ENCODE measurements at places on chromosomes 7 and 10.

GRCh38 chr10:48391994-48392393 is 85.5 kb downstream of the MAPK8 start:
- no peak for DNase-seq

DNA sequence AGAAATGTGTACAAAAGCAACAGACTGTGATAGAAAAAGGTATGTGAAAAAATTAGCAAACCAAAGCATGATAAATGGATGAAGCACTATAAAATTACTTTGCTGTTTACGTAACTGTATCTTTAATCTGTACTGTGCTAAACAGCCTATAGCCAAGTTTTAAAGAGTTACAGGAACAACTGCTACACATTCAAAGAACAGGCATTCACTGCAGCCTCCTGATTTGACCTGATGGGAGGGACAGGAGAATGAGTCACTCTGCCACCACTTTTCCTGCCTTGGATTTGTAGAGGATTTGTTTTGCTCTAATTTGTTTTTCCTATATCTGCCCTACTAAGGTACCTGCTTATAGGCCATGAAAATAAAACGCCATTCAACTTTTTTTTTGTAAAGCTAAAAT is 116.1 kb downstream of the FANK1 start:
- DNase-seq: peak; percentile 36

- peak; percentile 43 for DNase-seq
Measured at GRCh38 chr7:139231513-139232376, 708 bp downstream of the UBN2 start.

DNA sequence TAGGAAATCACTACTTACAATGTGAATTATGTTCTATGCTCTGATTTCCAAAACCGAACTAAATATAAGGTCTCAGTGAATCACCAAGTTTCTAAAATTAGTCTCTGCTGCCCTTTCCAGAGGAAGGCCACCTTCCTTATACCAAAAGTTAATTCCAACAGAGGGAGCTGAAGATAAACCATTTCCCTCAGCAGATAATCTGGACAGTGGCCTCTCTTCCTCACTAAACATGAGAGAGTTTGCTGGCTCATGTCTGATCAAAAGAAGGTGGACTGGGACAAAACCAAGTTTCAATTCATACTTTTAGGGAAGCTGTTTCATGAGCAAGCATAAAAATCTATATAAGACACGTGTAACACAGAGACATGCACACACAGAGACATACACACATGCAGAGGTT is 6.4 kb downstream of the FEZF1 start:
- no peak for DNase-seq

- DNase-seq: no peak
Measured at GRCh38 chr10:24853661-24854060, 98.7 kb downstream of the PRTFDC1 start.

DNA sequence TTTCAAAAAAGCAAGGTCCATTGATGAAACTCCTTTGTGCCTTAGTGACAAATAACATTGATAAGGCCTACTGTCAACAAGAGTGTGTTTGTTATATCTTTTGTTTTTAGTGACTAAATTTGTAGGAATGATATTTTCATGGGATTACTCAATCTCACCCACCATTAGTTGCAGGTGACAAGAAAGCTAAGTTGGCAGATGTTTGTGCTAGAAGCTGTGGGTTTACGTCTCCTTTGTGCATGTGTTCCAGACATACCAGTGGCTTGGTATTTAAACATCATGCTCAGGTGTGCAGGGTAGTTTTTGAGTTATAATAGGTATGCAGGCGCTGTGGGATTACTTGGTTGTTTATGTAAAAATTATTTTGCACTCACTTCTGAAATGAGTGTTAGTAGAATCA is 178.6 kb downstream of the ANKRD30A start:
- no peak for DNase-seq

- no peak for DNase-seq
Measured at GRCh38 chr10:78543749-78544362, 510.2 kb downstream of the RPS24 start.

- DNase-seq: no peak
Measured at GRCh38 chr7:14219125-14219524, 229.7 kb upstream of the ETV1 start.

GRCh38 chr7:50330254-50330653 is 25.7 kb downstream of the IKZF1 start:
- no peak for DNase-seq

DNA sequence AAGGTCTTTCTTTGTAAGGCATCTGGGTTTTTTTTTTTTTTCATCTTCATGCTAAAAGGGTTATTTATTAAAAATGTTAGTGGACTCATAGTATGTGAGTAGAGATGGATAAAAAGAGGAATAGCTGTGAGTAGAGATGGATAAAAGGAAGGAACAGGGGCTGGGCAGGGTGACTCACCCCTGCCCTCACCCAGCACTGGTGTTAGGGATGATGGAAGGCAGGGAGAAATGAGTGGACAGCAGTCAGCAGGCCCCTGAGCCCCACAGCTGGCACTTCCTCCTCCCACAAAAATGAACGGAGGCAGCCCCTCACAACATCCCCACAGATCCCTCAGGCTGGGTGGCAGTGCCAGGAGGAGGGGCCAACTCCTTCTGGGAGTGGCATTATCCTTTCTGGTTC is 39.3 kb downstream of the ANTXRL start:
- no peak for DNase-seq

DNA sequence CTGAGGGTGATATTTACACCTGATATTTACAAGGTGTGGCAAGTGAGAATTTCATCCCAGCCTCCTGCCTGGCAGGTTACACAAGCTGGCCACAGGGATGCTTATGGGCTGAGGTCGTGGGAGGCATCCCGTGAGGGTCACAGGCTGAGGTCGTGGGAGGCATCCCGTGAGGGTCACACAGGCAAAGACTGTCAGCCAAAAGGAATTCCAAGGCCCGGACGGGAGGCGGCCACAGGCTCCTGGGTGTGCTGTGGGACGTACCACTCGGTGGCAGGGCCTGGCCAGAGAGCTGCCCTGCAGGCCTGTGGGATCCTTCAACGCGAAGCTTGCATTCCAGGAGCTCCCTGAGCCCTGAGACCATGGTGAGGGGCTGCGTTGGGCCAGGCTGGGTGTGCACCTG is 460.6 kb downstream of the DNAJB6 start:
- DNase-seq: no peak

DNA sequence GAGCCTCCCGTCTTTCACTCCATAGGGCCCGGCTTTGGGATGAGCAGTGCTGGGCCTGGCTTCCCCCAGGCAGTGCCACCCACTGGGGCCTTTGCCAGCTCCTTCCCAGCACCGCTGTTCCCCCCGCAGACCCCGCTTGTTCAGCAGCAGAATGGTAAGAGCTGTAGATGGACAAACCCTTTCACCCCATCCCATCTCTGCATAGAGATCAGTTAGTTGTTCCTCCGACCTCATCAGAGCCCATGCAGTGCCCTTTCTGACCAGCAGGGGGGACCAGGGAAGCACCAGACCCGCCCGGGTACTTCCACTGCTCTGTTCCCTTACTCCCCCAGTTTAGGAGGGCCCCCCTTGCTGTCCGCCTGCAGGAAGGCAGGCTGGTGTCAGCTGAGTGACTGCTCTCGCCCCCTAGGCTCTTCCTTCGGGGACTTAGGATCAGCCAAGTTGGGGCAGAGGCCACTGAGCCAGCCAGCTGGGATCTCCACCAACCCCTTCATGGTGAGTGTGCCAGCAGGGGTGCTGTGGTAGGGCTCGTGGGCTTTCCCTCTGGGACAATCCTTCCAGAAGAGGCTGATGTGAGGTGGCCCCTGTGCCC is 9.8 kb downstream of the SAP25 start:
- peak; percentile 89 for DNase-seq

GRCh38 chr7:26865094-26865388 is 651 bp upstream of the SKAP2 start:
- DNase-seq: peak; percentile 41

DNA sequence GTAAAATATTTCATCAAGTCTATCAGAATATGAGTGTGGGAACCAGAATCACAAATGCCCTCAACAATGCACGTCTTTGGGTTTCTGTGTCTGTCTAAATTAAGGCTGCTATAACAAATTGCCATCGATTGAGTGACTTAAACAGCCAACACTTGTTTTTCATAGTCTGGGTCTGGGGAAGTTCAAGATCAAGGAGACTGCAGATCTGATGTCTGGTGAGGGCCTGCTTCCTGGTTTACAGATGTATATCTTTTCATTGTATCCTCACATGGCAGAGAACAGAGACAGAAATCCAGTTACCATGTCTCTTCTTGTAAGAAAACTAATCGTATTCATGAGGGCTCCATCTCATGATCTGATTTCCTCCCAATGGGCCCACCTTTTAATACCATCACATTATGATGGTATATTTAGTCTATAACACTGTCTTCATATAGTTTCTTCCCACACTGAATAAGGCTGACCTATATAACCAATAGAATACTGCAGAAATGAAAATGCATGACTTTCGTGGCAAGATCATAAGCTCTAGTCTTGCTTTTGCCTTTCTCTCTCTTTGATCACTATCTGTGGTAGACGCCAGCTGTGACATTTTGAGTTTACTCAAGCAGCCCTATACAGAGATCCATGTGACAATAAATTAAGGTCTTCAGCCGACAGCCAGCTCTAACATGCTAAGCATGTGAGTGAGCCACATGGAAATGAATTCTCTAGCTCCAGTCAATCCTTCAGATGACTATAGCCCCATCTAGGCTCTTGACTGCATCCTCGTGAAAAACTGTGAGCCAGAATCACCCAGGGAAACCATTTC is 51.9 kb downstream of the THSD7A start:
- DNase-seq: no peak

- DNase-seq: no peak
Measured at GRCh38 chr10:124681626-124682552, 62.3 kb downstream of the FAM53B start.

DNA sequence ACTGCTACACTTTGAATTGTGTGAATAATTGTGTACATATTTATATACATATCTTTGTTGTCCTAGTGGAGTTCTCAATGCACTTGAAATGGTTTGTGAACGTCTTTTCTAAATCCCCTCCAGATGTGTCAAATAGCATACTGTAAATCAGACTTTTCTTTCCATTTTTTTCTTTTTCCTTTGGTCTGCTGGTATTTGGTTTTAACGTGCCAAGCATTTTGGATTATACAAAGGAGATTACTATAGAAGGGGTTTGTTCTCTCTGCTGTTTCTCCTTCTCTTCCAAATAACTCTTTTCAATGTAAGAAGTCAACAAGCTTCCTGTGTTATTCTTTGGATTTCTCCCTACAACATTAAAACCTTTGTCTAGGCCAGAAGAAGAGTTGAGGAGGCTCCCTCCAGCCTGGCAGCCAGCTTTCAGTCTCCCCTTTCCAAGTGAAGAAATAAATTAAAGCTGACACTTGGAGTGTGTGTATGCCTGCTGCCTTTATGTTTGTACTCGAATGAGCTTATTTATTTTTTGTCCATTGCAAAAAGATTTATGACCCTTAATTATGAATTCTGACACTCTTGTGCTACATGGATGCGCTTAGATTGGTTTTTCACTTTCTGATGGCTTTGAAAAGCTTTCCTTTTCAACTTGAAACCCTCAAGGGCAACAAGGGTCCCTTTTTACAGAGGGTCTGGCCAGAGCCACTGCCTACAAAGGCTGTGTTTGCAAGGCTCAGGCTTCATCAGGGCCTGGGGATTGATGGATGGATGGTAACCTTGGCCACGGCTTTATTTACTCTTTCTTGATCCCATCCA is 107.8 kb downstream of the RAB18 start:
- DNase-seq: no peak

DNA sequence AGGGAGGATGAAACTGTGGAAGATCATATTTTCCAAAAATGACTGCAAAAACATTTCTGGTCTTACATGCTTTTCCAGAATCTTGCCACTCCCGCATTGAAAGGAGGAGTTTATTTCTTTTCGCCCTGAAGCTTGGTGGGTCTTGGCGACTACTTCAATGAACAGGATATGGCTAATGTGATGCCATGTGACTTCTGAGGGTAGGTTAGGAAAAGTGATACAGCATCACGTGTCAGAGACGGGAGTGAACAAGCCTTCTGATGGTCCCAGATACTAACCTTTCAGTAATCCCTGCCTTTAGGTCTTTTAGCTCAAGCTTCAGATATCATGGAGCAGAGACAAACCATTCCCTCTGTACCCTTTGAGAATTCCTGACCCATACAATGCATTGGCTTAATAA is 192.2 kb upstream of the HPS1 start:
- DNase-seq: no peak

- no peak for DNase-seq
Measured at GRCh38 chr10:77630507-77630848, 7.1 kb downstream of the KCNMA1 start.

- DNase-seq: peak; percentile 97
Measured at GRCh38 chr10:72320676-72321247, 34.0 kb downstream of the DNAJB12 start.

DNA sequence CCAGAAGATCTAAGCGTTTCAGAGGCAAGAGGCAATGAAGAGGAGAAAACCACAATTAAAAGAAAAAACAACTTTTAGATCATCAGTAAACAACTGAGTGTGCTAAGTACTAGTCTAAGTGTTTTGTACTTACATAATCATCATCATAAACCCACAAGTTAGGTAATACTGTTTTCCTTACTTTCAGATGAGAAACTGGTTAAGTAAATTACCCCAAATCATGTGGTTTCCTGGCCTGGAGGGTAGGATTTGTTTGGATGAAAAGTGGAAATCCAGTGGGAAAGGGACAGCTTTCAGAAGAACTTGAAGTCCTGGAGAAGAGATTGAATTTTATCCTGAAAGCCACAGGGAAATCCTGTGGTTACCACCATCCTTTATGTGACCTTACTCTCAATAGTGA is 463.3 kb downstream of the LRMDA start:
- no peak for DNase-seq

GRCh38 chr7:102149416-102149815 is 137.3 kb upstream of the SH2B2 start:
- DNase-seq: no peak

- no peak for DNase-seq
Measured at GRCh38 chr7:94095316-94096009, 91.3 kb upstream of the BET1 start.

DNA sequence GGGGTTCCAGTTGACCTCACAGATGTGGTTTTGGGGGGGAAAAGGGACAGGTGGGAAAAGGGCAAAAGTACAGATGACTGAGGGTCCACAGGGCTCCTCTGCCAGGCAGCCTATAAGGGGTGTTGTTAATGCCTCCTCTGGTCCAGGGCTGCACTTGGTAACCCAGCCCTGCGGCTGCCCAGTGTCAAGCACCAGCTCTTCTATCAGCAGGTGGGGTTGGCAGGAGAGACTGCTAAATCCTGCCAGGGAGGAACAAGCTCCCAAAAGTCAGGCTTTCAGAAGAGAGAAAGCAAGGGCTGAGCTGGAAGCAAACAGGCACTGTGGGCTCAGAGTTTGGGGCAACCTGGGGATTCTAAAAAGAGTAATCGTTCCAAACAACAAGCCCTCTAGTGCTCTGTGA is 39.1 kb downstream of the LRRC20 start:
- no peak for DNase-seq

DNA sequence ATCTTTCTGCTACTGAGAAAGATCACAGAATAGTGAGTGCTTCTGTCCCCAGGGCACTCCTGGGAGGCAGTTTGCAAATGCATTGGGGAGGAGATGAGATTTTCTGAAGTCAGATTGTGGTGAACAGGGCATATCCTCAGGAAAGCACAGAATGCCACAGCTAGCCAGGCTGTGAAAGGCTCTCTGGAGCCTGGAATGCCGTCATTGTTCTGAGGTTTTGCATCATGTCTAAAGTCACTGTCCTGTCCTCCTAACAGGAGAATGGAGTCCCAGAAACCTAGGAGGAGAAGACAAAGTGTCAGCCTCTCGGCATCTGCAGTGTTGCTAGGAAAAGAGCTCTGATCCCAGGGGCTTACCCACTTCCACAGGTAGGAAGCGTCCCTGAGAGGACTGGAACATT is 69.2 kb upstream of the IGFBP3 start:
- no peak for DNase-seq

Data from hepatic stellate cell (primary cell).